ENCODE measurements at places on chromosomes 4 and X.

DNA sequence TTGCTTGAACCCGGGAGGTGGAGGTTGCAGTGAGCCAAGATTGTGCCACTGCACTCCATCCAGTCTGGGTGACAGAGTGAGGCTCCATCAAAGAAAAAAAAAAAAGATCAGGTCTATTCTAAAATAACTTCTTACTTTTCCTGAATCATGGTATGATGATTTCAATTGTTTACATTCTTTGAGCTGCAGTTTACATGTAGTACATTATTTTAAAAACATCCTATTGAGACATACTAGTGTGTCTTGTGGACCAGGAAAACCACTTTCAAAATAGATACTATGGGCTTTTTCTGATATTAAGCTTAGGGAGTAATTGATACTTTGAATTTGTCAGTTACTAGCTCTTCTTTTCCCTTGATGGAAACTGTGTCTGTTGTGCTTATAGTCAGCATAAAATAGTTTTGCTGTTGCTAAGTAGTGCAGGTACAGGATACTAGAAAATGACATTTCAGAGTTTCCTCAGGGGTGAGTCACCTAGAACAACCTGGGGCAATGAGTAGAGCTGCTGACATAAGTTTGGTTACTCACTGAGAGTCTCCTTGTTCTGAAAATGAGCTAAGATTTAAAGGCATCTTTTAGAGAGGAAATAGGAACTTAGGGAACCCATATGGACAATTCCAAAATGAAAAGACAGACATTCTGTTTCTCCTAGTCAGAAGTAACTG is 53.2 kb upstream of the C4orf54 start:
- peak; percentile 97 for DNase-seq

- DNase-seq, result peak; percentile 29
These were observed 199.4 kb upstream of the GPRIN3 start for GRCh38 chr4:89506866-89507491.

GRCh38 chrX:40146262-40147125 is 48.7 kb upstream of the BCOR start:
- DNase-seq, result no peak

- DNase-seq, result peak; percentile 66
These were observed 106.9 kb upstream of the MID1IP1 start for GRCh38 chrX:38694394-38694793.

DNA sequence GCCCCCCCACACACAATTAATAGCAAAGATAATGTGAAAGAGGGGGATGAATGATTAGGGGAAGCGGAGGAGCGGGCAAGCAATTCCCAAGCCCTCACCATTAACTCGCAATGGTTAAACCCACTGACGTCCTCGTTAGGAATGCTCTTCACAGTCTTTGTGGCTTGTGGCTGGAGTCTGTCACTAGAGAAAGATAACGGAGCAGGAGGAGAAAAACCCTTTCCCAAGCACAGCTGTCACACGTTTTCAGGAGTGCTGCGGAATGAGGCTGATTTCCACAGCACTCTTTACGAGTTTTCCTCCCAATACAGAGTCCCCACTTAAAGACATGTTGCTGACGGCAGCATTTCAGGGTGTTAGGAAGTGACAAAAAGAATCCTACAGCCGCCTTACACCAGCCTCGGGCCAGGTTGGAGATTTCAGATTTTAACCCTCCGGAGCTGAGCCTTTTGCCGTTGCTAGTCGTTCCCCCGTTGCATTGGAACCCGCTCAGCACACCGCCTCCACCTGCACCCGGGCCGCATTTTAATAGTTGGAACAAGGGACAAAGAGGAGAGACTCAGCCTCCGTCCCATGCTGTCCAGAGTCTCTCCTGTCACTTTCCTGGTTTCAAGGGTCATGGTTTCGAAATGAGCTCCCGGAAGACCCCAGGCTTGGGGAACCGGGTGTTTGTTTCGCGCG is 92.2 kb downstream of the GEMIN8 start:
- no peak for DNase-seq

DNA sequence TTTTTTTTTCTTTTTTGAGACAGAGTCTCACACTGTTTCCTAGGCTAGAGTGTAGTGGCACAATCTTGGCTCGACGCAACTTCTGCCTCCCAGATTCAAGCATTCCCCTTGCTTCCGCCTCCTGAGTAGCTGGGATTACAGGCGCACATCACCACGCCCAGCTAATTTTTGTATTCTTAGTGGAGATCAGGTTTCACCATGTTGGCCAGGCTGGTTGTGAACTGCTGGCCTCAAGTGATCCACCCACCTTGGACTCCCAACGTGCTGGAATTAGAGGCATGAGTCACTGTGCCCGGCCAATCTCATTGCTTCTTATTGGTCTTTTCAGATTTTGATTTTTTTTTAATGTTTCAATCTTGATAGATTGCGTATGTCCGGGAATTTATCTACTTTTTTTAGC is 124.4 kb downstream of the NBDY start:
- DNase-seq, result no peak

DNA sequence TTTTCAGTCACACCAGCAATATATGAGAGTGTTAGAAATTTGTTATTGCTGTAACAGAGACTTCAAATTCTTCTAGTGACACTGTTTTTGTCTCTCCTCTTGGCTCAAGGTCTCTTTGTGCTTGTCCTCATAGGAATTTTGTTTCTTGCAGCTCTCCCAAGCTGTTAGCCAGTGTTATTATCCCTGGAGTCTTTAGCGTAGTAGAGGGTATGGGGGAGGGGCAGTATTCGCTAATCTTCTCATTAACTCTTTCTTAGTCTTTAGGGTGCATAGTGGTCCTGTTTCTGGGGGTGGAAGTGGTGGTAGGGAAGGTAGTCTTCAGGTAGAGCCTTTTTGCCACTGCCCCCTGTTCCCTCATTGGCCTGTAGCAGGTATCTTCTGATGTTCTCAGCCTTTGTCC is 79.4 kb downstream of the JADE3 start:
- no peak for DNase-seq

GRCh38 chrX:150573702-150574101 is 5.3 kb downstream of the MTM1 start:
- no peak for DNase-seq

DNA sequence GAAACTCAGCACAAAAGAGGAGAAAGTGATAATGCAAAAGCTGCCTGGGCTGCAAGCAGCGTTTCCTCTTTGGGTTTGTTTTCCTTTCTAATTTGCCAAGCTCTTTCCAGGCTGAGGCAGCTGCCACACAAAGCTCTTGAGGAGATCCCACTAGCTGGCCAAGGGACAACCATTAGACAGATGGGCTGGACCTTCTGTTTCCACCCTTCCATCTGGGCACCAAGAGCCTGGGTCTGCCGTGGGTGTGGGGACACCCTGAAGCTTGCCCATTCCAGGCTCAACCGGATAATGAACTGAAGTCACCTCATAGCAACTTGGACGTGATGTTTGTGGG is 194.6 kb upstream of the C1QTNF7 start:
- no peak for DNase-seq

DNA sequence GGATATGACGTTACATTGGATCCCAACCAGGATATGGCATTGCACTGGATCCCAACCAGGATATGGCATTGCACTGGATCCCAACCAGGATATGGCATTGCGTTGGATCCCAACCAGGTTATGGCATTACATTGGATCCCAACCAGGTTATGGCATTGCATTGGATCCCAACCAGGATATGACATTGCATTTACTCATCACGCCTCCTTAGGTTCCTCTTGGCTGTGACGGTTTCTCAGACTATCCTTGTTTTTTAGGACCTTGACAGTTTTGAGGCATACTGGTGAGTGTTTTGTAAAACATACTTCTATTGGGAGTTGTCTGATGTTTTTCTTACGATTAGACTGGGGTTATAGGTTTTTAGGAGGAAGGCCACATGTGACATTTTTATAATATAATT is 5.4 kb upstream of the ACSL1 start:
- DNase-seq, result peak; percentile 55

DNA sequence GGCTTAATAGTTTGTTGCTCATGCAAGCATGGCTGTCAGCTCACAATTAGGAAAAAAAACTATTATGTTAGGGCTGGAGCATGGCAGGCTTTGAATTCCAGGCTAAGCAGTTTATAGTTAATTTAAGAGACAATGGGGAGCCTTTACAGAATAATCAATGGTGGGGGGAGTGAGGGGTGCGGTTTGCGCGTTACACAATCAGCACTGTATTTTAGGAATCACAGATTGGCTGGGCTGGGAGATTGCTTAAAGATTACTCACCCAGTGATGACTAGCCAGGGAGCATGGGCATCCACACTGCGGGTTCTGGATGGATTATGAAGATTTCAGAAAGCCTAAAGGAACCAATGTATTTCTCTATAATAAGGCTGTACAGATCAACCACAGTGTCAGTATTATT is 186.6 kb downstream of the SOX3 start:
- DNase-seq, result peak; percentile 38

DNA sequence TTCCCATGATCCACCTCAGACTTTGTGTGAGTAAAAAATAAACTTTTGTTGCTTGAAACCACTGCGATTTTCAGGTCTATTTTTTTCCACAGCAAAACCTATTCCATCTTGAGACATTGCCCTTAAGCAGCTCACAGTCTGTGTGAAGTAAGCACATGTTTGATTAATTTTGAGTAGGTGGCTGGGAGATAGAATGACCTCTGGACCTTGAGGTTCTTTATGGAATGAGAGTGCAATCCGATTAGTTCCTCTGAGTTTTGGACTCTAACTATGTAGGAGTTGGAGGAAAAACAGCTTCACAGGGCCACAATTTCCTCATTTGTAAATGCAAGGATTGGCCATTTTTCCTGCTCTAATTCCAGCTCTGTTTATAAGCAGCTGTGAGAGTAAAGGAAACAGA is 234.1 kb upstream of the IGFBP7 start:
- DNase-seq, result no peak

GRCh38 chr4:126532527-126532926 is 1100.2 kb upstream of the INTU start:
- DNase-seq, result peak; percentile 36

GRCh38 chrX:148259990-148260389 is 240.4 kb upstream of the AFF2 start:
- no peak for DNase-seq

DNA sequence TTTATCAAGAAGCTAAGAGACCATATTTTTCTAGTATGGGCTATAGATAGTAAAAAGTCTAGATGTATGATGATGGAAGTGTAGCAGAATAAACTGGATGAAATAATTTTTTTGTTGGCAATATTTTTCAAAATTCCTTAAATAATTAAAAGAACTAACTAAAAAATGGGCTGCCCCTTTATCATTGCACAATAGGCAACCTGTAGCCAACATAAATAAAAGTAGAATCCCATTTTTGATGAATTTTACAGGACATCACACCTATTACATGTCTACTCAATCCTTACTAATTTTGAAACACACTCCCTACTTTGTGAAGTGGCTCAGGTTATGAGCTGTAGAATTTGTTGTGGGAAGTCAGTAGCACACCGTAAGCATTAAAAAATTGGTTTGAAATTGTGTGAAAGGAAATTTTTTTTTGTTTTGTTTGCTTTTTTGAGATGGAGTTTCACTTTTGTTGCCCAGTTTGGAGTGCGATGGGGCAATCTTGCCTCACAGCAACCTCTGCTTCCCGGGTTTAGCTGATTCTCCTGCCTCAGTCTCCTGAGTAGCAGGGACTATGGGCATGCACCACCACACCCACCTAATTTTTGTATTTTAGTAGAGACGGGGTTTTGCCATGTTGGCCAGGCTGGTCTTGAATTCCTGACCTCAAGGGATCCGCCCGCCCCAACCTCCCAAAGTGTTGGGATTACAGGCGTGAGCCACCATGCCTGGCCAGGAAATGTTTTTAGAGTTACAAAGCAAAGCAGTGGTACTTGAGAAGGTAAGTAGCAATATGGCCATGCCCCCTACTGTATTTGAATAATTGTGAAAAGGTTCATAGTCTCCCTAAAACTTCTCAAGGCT is 8.9 kb upstream of the RUFY3 start:
- peak; percentile 22 for DNase-seq

DNA sequence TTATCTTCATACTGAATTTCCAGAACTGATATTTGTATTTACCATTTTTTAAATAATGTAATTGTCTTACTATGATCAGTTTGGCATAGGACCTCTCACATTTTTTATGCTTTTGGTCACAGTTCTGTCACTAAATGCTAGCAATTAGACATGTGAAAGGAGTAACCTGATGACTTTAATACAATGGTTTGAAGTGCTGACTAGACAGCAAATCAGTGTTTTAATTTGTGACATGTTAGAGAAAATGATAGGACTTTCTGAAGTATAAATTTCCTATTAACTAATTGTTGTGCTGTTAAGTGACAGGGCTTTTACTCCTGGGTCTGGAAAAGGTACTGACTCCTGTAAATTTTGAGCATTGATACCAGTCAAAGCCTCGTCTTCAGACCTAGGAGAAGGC is 117.5 kb downstream of the ZNF330 start:
- DNase-seq, result no peak

Measured in bronchial epithelial cell (primary cell).